T-helper 17 cell (primary cell): ENCODE measurements at places on chromosomes 3 and 15. TPM values are rescaled to one million over a fixed set of nuclear protein-coding genes. Genes with fewer than 3 reads are reported as not detected.

GRCh38 chr15:68106656-68107055, 52.5 kb downstream of the PIAS1 start:
- no peak overlapping the region for H3K27ac ChIP-seq
- peaks cover 9% of the 10 kb centered on the region for H3K36me3 ChIP-seq
- H3K4me3 ChIP-seq, result no peak overlapping the region

- H3K4me1 ChIP-seq, result no peaks in the 10 kb centered on the region
- no peaks in the 10 kb centered on the region for H3K27me3 ChIP-seq
- no peaks in the 10 kb centered on the region for H3K36me3 ChIP-seq
- H3K27ac ChIP-seq, result no peak overlapping the region
These were observed 605.9 kb downstream of the ROBO1 start for GRCh38 chr3:79161941-79162340.

GRCh38 chr3:57803647-57804081, 47.6 kb downstream of the SLMAP start:
- H3K4me3 ChIP-seq, result peak overlapping the region; percentile 71
- H3K27ac ChIP-seq, result peak overlapping the region; percentile 74
- no peaks in the 10 kb centered on the region for H3K27me3 ChIP-seq
- H3K36me3 ChIP-seq, result no peaks in the 10 kb centered on the region

DNA sequence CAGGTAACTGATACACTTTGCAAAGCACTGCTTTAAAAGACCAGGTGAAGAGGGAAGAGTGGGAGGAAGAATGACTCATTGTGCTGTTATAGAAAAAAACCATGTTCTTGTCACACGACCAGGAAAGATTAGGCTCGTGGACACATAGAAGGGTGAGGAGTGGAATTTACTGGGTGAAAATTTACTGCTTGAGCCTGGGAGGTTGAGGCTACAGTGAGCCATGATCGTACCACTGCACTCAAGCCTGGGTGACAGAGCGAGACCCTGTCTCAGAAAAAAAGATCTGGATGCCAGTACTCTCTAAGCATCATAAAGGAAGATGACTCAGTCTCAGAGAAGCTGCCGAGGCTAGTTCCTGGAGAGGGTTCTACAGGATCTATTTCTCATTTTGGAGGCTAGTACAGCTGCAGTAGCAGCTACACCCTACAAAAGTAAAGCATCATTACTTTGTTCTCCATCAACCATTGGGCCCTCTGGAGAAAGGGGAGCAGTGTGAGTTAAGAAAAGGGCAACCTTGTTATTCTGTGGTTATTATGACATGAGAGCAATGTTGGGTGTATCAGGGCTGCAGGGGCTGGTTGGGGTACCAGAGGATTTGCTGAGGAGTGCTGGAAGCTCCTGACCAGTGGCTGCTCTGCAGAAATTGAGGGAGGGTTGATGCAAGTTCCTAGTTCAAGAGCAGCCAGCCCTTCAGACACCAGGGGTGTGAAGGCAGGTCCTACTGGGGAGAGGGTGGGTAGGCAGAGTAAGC, 75.4 kb downstream of the CMTM8 start:
- H3K27me3 ChIP-seq, result no peaks in the 10 kb centered on the region
- peak overlapping the region; percentile 88 for H3K4me3 ChIP-seq
- no peaks in the 10 kb centered on the region for H3K36me3 ChIP-seq
- peak overlapping the region; percentile 96 for H3K27ac ChIP-seq

DNA sequence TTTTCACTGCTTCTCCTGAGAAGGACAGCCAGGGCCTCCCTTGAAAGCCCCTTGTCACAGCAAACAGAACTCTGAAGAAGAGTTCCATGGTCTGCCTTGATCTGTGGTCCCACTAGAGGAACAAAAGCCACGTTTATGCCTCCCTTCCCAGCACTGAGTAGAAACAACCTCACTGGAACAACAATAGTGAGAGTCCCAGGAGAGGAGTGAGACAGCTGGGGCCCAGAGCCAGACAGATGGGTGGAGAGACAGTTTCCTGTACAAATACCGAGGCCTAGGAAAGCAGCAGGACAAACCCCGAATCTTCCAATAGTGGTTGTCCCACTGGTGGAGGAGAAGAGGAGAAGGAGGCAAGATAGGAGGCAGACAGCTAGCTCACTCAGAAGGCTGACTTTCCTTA, 106.1 kb downstream of the WDR76 start:
- no peaks in the 10 kb centered on the region for H3K36me3 ChIP-seq
- peaks cover 76% of the 10 kb centered on the region for H3K27me3 ChIP-seq
- DNase-seq, result no peak
- H3K27ac ChIP-seq, result no peak overlapping the region

GRCh38 chr15:40454904-40455391, 14.2 kb downstream of the BAHD1 start:
- H3K27me3 ChIP-seq, result no peaks in the 10 kb centered on the region
- no peaks in the 10 kb centered on the region for H3K36me3 ChIP-seq
- peaks cover 65% of the 10 kb centered on the region for H3K4me1 ChIP-seq
- H3K27ac ChIP-seq, result peak overlapping the region; percentile 92

DNA sequence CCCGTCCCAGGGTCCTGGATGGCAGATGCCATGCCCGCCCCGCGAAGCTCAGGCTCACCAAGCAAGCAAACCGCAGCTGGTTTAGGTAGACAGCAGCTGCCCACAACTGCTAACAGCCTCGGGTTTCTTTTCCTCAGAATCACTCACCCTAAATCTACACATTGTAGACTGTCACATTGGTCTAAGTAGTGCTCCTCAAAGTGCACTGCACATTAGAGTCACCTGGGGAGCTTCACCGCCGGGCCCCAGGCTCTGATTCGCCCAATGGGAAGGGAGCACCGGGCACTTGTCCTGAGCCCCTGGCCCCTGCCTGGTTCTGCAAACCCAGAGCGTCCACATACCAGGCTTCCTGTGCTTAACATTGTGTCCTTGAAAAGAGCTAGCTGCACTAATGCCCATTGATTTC, 752 bp downstream of the OCA2 start:
- no peak overlapping the region for H3K27ac ChIP-seq
- no peak for DNase-seq
- H3K4me1 ChIP-seq, result peaks cover 28% of the 10 kb centered on the region
- peaks cover 61% of the 10 kb centered on the region for H3K27me3 ChIP-seq
- peaks cover 16% of the 10 kb centered on the region for H3K36me3 ChIP-seq

DNA sequence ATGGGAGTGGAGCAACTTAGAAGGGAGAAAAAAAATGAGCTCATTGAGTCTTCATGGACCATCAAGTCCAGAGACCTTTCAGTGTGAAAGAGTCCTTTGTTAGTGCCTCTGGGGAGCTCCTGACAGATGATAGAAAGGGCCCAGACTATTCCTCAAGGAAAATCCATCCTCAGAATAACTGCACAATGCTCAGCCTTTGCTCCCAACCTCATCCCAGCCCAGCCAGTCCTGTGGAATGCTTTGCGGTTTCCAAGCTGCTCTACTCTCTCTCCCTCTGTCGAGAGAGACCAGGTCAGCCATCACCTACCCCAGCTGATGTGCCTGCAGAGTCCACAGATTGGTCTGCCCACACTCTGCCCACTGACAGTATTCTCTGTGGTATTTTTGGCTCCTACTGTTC, 406.2 kb downstream of the MFSD1 start:
- H3K27ac ChIP-seq, result no peak overlapping the region
- no peaks in the 10 kb centered on the region for H3K36me3 ChIP-seq
- no peaks in the 10 kb centered on the region for H3K27me3 ChIP-seq
- no peak for DNase-seq

DNA sequence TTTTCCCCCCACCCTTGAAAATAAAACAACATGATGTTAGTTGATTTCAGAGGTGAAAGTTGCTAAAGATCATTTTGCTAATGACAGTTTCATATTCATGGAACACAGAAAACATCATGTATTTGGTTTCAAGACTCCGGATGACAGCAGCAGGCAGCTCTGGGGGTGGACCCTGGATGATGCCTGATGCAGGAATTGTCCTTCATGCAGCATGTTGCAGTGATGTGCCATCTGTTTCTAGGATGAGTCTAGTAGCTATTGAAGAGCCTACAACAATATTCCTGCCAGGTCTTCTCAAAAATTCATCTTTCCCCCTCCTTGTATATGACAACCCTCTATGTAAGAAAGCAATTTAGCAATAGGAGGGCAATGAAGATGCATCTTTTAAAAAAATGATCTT, 108.3 kb downstream of the SV2B start:
- DNase-seq, result no peak
- no peak overlapping the region for H3K4me3 ChIP-seq
- no peak overlapping the region for H3K27ac ChIP-seq
- peaks cover 8% of the 10 kb centered on the region for H3K36me3 ChIP-seq
- no peaks in the 10 kb centered on the region for H3K4me1 ChIP-seq

DNA sequence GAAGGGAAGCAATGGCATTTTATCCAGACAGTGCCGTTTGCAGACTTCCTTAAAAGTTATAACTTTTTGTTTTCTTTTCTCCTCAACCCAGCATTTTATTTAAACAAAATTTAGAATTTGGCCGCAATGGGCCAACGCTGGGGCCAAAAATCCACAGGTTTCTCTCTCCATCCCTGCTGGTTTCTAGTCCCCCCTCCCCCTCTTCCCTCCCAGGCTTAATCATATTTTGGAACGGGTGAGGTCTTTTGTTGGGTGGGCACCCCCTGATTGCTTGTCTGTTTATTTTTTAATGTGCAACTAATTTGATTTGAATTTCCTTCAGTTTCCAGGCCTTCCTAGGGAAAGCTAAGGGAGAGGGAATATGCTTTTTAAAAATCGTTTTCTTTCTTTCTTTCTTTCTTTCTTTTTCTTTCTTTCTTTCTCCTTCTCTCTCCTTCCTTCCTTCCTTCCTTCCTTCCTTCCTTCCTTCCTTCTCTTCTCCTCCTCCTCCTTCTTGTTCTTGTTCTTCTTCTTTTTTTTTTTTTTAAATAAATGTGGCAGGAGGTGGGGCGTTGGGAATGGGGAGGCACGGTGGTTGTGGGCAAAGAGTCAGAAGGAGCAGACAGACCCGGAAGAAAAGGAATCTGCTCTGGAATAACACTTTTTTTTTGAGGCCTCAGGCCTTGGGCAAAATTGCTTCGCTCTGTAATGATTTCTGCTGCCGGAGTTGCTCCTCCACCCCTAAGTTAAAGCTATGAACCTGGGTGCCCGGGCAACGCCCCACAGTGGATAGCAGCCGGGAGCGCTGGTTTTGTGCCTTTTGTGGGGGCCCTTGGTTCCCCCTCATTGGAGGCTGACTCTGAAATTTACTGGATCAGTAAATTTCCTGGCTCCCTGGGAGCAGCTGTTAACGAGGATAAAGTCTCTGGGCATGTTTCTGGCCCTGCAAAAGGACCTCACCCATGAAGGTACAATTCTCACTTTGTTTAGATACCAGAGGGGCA, 1.9 kb downstream of the FNDC3B start:
- no peaks in the 10 kb centered on the region for H3K27me3 ChIP-seq
- H3K4me1 ChIP-seq, result peaks cover 28% of the 10 kb centered on the region
- peak overlapping the region; percentile 92 for H3K27ac ChIP-seq
- DNase-seq, result no peak
- H3K4me3 ChIP-seq, result peak overlapping the region; percentile 85

DNA sequence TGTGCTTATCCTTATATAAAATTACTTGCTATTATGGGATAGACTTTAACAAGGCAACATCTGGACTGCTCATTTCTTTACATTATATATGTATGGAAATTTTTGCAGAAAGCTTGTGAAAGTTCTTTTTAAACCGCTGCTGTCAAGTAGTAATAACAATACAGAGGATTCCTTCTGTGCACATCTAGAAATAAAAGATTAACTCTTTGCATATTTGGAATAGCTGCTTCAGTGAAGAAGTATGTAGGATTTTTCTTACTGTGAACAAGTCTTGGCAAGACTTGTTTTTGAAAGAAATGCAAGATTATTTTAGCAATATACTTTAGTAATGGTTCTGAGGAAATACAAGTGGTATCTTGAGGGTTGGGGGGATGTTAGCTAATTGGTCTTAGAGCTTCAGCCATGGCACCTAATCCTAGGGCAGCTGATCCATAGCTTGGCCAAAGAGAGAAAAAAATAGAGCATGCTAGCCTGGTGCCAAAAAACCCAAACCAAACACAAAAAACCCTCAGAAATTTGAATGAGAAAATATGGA, 4.3 kb downstream of the PRKCI start:
- no peaks in the 10 kb centered on the region for H3K27me3 ChIP-seq
- no peak overlapping the region for H3K4me3 ChIP-seq
- H3K36me3 ChIP-seq, result no peaks in the 10 kb centered on the region
- no peak for DNase-seq
- H3K4me1 ChIP-seq, result peaks cover 37% of the 10 kb centered on the region
- H3K27ac ChIP-seq, result no peak overlapping the region

- DNase-seq, result no peak
- no peak overlapping the region for H3K4me3 ChIP-seq
- no peak overlapping the region for H3K27ac ChIP-seq
- H3K4me1 ChIP-seq, result peaks cover 3% of the 10 kb centered on the region
- H3K27me3 ChIP-seq, result peaks cover 41% of the 10 kb centered on the region
These were observed 66.9 kb downstream of the SEMA5B start for GRCh38 chr3:122960652-122961051.

DNA sequence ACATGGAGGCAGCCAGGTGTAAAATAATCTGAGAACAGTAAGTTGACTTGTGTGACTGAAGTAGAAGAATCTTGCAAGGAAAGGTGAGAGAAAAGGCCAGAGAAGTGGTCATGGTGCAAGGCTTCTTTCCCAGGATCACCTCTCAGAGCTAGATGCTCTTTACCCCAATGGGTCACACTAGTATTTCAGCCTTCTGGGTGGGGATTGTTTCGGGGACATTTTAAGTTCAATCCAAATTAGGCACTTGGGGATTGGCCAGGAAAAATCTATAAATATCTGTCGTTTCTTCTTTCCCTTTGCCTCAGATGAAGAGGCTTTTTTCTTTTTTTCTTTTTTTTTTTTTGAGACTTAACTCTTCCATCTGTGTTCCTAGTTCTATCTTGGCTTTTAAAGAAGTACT, 188.0 kb downstream of the KLHL25 start:
- H3K36me3 ChIP-seq, result peaks cover 13% of the 10 kb centered on the region
- H3K27me3 ChIP-seq, result no peaks in the 10 kb centered on the region
- peaks cover 21% of the 10 kb centered on the region for H3K4me1 ChIP-seq

Gene WNT5A
- total RNA-seq, result not detected

Gene TRNT1
- total RNA-seq, result 45.6 TPM

Gene SETD2
- total RNA-seq, result 76.1 TPM

Gene PRTG
- total RNA-seq, result not detected

Gene GASK1A
- total RNA-seq, result not detected

Gene SERINC4
- not detected for total RNA-seq

Gene CSTA
- total RNA-seq, result 1.3 TPM

Gene GOLGA8T
- 0.17 TPM for total RNA-seq

Gene NMNAT3
- 1.3 TPM for total RNA-seq

Gene USP3
- 288 TPM for total RNA-seq

Gene TNFSF10
- 8.3 TPM for total RNA-seq
